SHP77 (cell line): ENCODE measurements at places on chromosomes 1 and 21.

- DNase-seq = no peak
These were observed 1.5 kb downstream of the IVNS1ABP start for GRCh38 chr1:185315445-185316071.

DNA sequence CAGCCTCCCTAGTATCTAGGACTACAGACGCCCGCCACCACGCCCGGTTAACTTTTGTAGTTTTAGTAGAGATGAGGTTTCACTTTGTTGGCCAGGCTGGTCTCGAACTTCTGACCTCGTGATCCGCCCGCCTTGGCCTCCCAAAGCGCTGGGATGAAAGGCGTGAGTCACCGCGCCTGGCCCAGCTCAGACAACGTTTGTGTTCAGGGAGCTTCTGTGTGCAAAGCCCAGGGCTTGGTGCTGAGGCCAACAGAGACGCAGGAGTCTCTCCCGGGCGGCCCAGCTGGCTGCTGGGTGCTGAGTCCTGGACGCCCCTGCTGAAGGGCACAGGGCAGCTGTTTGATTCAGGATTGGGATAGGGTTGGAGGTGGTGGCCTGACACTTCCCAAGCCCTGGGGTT, 3.0 kb downstream of the PRKCZ start:
- no peak for DNase-seq

DNA sequence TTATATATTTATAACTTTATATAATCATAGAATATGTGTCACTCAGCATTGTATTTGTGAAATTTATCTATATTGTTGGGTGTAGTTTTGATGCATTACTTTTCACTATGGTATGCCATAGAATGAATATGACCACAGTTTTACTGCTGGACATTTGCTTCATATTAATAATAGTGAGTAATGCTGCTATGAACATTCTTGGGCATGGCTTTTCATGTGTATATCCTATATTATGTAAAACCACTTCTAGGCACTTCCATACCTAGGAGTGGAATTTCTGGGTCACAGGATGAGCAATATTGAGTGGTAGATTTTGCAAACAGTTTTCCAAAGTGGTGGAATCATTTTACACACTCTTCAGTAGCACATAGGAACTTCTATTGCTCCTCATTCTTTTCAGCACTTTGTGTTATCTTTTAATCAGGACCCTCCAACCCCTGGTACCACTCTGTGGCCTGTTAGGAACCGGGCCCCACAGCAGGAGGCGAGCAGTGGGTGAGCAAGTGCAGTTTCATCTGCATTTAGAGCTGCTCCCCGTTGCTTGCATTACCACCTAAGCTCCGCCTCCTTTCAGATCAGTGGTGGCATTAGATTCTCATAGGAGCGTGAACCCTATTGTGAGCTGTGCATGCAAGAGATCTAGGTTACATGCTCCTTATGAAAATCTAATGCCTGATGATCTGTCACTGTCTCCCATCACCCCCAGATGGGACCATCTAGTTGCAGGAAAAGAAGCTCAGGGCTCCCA, 56.0 kb upstream of the CNIH3 start:
- DNase-seq = no peak

DNA sequence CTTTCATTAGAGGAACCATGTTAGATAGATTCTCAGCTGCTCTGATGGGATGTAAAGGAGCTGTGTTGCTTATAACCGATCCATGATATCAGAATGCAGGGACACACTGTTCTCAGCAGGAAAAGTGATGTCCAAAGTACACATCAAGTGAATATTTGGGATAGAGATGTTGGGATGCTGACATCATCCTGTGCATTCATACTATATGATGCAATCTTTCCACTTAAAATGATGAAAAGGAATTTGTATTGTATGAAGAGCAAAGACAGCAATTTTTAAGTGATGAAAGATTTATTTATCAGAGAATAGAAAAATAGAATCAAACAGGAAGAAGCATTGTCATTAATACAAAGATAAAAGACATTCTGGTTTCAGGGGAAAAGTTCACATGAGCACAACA, 110.1 kb downstream of the ERG start:
- DNase-seq = no peak

DNA sequence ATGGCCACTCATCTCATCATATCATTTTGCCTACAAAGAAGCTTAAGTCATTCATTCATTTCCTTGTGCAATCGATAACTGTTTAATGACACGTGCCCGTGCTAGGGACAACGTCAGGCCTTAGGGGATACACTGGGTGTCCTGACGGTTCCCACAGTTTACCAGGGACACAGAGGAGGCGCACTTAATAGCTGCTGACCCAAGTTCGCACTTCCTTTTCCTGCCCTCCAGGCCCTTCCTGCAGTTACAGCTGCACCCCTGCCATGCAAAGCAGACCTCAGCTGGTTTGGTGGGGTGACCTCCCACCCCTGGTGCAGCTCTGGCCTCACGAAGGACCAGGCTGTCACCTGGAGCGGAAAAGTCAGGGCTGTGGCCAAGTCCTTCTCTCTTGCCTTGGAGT, 4.2 kb downstream of the SPATA21 start:
- DNase-seq = no peak

DNA sequence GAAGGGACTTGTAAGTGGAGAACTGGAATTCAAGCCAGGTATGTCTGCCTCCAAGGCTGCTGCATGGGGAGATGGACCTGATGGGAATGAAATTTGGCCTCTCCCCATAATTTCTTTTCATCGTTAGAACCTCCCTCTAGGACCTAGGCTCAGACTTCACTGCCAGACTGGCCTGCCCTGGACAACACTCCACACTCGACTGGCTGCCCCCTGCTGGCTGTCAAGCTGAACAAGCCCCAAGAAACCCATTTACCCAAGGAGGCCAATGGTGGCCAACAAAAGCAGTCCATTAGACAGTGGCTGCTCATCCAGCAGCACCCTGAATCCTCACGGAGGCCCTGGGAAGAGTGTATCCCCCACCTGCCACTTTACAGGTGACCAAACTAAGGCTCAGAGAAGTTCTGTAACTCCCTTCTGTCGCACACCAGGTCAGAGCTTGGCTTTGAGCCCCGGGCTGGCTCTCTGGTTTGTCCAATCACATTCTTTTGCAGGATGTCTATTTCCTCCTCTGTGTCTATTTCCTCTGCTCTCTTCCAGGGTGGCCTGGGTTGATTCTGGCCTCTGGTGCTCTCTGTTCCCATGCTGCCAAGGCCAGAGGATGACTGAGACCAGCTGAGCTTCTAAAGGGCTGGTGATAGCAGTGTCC, 3.8 kb downstream of the RNF186 start:
- DNase-seq = peak; percentile 15

DNA sequence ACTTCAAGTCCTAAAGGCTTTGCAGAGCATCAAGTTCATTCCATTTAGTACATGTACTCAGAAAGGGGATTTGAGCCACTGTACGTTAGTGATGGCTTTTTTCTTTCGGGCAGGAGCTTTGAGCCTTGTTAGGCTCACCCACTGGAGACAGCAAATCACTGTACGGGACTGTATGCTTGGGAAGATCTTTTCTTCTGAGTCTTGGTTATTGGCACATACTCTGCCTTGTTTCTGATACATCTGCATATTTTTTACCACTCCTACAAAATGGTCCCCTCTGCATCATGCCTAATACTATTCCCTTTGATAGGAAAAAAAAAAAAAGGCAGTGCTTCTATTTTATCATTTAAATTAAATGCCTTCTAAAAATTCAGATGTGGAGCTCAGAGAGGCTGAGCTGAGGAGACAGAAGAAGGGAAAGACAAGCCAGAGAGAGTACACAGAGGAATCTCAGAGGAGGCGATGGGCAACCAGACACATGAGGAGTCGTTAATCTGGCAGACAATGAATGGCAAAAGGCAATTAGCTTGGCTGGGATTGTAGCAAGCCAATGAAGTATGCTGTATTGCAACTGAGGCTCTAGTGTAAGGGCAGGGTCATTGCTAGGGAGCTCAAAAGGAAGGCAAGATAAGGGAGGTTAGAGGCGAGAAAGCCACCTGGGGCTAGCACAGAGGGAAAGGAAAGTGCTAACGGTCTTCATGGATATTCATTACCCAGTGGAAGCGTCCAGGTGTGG, 39.4 kb downstream of the PHC2 start:
- DNase-seq = no peak

GRCh38 chr1:13604176-13604575, 20.5 kb downstream of the PDPN start:
- no peak for DNase-seq

DNA sequence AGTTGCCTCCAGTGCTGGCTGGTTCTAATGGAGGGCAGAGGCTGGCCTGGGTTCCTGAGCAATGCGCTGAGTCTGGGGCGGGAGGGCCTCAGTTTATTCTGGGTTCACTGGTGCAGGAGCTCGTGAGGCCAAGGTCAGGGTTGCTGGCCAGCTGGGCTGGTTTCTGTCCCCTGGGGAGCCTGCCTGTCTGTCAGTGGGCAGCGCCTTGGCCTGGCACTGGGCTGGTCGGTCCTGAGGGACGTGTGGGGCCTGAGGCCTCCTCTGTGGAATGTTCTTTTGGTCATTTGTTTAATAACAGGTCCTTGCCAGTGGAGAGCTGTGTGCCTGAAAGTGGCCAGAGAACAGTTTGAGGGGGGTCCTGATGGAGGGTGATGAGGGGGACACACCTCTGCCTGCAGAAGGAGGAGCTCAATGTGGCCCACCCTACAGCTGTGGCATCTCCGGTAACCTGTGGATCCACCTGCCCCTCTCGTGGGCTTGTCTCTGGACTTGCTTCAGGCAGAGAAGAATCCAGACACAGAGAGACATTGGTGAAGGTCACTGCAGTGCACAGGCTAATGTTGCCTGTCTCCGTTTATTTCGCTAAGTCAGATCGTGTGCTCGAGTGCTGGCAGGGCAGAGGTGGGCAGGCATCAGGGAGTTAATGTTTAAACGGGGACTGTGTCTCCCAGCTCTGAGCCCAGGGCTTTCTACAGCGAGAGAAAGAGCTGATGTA, 34.6 kb downstream of the COQ8A start:
- DNase-seq = no peak

DNA sequence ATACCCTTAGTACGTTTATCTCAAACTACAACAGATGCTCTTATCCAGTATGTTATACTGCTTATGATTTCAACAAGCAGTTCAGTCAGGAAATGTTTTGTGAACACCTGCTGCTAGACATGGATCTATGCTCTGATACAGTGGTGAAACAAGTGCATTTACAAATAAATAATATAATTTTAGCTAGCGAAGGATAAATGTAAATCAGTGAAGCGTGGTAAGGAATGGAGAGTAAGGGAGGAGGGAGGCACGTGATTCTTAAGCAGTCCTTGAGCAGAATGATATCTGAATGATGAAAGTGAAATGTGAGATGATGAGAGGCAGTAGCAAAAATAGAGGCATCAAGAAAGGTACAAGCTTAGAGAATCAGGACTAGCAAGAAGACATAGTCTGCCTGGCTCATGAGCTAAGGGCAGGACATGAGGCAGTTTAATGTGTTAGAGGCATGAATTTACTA, 6.3 kb downstream of the TSNAX start:
- no peak for DNase-seq

- no peak for DNase-seq
These were observed 1031.5 kb upstream of the ADGRL2 start for GRCh38 chr1:80769208-80769750.

DNA sequence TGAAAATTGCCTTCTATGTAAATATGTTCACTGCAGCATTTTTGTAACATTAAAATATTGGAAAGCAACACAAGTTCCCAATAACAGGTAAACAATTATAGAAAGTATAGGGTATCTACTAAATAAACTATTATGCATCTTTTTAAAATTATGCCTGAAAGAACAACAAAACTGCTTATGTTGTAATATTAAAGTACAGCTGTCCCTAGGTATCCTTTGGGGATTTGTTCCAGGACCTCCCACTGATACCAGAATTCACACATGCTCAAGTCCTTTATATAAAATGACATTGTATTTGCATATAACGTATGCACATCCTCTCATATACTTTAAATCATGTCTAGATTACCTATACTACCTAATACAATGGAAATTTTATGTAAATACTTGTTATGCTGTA, 121.8 kb upstream of the TNFSF4 start:
- no peak for DNase-seq

DNA sequence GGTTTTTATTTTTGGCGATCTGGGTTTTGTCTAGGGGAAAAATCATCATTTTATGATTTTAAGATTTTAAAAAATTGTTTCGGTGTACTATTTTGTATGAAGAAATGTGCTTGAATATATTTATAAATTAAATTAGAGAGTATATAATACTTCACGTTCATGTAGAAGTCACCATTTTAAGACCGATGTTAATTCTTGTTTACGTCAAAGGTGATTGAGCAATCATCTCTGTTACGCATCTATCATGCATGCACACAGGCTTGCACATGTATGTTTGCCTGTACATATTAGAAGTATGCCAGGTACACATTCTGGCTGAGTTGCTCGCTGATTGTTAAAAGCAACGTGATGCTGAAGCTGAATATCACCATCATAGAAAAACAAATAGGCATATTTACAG, 54.7 kb downstream of the DYRK1A start:
- DNase-seq = no peak

GRCh38 chr1:243964915-243965314, 86.2 kb upstream of the ZBTB18 start:
- DNase-seq = no peak

DNA sequence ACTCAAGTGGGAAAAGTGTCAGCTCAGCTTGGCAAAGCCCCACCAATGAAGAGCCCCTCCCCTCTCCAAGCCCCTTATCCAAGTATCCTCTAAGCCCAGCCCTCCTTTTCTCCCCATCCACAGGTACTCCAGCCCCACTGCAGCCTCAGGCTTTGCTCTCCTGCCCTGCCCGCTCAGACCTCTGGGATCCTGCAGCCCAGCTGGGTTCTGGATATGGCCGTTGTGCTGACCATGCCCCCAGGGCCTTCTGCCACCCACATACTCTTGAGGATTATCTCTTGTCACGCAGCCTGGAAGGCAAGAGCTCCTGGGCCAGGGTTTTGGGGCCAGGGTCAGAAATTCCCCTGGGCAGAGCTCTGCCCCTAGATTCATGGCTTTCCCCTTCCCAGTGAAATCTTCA, 4.7 kb downstream of the SHISA4 start:
- no peak for DNase-seq

DNA sequence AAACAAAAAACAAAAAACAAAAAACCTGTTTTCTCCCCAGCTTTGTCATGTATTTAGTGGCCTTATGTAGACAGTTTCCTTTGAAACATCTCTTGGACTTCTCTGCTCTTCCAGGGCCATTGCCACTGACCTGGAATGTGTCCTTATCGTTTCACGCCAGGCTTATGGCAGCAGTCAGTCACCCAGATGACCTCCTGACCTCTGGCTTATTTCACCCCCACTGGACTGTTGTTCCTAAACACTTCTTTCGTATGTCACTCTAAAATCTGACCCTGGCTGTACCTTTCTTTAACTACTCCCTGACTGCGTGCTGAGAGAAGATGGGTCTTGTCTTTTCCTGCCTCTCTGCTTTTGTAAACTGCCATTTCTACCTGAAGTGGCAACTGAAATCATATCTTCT, 9.1 kb downstream of the LGALS8 start:
- DNase-seq = no peak

GRCh38 chr21:44695184-44695583, 1.8 kb upstream of the KRTAP10-12 start:
- no peak for DNase-seq

GRCh38 chr1:33443080-33443704, 12.3 kb upstream of the PHC2 start:
- DNase-seq = no peak

GRCh38 chr1:24319312-24319863, at the start of gene GRHL3:
Gene GRHL3 (plus strand): TSS chr1:24319357. CDS start chr1:24319552, 195 bp downstream.
- no peak for DNase-seq
